ENCODE measurements at places on chromosomes 13 and 19.
A peak's percentile ranks its signal among the peaks of the same experiment; 100 is the strongest.

- DNase-seq, result peak; percentile 68
Observed at GRCh38 chr19:45767881-45768654, 984 bp downstream of the SIX5 start.

DNA sequence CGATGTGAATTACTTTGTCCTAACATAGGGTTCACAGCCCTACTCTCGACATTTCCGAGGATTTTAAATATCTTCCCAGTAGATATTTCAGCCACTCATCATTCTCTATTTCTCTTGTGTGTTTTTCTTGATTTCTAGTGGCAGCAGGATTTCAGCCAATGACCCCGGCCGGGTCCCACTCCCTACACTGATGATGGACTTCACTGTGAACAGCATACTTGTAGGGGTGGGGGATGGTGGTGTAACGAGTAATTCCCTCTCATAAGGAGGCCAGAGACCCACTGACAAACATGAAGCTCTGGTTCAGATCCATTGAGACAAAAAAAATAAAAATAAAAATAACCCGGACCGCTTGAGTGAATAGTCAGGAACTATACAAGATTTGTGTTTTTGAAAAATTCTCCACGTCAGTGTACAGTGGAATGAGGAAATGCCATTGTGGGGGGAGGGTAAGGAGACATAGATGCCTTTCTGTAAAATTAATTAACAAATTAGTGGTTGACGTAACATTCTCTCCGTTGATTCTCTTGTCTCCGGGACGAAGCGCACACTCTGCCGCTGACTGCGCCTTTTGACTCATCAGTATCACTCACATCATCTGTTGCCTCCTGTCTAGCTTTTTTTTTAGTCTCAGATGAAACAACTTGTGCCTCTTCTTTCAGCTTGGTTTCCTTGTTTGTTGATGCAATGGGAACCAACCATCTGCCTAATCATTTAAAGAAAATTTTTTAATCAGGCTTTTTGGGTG, 48.8 kb upstream of the IRS2 start:
- no peak for DNase-seq

DNA sequence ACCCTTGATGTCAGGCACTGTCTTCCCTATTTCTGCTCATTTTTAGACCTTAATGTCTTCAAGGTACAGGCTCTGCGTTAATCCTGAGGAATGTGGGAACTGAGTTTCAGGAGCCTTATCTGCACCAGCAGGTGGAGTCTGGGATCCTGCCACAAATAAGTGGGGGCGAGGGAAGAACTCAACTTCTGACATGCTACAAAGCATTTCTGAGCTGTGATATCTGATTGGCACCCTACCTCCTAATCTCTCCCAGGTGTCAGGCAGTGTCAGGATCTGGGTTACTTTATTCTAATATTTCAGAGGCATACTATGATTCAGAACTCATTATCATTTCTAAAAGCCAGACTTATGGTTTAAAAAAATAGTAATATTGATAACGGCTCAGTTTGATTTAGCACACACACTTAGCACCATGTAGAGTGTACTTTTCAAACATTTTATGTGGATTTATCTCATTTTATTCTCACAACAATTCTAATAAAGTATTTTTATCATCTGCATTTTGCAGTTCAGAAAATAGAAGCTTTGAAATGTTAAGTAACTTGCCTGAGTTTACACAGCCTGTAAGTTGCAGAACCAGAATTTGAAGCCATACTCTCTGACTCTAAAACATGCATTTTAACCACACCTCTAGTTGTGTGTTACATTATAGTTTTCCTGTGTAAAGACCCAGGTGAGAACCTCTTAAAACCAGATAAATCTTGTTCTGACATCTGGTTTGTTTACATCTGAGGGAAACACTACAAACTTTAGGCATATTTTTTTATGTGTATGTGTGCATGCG, 358.6 kb downstream of the TDRD3 start:
- DNase-seq, result no peak

- no peak for DNase-seq
Observed at GRCh38 chr19:45087531-45087930, 5.4 kb upstream of the PPP1R37 start.

DNA sequence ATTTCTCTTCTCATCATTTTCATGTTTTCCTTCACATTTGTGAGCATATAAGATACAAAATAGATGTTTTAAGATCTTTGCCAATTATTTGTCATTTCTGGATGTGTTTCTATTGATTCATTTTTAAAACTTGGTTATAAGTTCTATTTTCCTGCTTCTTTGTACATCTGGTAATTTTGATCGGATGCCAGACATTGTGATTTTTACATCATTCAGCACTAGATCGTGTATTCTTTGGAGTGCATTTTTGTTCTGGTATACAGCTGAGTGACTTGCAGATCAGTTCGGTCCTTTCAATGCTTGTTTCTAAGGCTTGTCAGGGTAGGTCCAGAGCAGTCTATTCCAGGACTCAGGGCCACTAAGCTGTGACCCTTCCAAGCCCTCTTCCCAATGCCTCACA, 198.2 kb downstream of the KLF12 start:
- DNase-seq, result no peak

GRCh38 chr19:4358709-4359626, 15.6 kb downstream of the MPND start:
- DNase-seq, result no peak

- DNase-seq, result no peak
Observed at GRCh38 chr19:18145391-18145999, 7.5 kb upstream of the PIK3R2 start.

- DNase-seq, result no peak
Observed at GRCh38 chr13:61880578-61881283, 465.1 kb upstream of the PCDH20 start.

- DNase-seq, result no peak
Observed at GRCh38 chr19:4821265-4821664, 10.2 kb downstream of the TICAM1 start.

- no peak for DNase-seq
Observed at GRCh38 chr19:14704450-14704849, 14.6 kb downstream of the ZNF333 start.

GRCh38 chr13:105406551-105406950, 1128.9 kb downstream of the EFNB2 start:
- DNase-seq, result peak; percentile 15

DNA sequence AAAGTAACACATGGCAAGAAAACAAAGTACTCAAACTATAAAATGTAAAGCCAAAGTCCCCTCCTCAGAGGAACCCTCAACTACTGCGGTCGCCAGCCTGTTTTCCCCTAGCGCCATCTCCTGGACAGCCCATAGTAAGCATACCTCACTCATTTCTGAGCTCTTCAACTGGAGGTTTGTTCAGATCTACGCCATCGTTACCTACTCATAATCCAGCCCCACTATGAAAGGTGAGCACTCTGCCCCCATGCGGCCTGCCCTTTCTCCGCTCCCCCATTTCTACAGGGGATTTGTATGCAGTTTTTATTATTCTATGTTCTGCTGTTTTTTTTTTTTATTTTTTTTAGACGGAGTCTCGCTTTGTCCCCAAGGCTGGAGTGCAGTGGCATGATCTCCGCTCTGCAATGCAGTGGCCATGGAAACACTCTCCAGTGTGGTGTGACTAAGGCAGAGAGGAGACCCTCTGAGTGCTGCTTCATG, 26.2 kb downstream of the OPA3 start:
- DNase-seq, result peak; percentile 43

- peak; percentile 57 for DNase-seq
Observed at GRCh38 chr19:17830567-17831418, 9.5 kb upstream of the INSL3 start.

- no peak for DNase-seq
Observed at GRCh38 chr19:2289714-2290435, 7.9 kb upstream of the PEAK3 start.

DNA sequence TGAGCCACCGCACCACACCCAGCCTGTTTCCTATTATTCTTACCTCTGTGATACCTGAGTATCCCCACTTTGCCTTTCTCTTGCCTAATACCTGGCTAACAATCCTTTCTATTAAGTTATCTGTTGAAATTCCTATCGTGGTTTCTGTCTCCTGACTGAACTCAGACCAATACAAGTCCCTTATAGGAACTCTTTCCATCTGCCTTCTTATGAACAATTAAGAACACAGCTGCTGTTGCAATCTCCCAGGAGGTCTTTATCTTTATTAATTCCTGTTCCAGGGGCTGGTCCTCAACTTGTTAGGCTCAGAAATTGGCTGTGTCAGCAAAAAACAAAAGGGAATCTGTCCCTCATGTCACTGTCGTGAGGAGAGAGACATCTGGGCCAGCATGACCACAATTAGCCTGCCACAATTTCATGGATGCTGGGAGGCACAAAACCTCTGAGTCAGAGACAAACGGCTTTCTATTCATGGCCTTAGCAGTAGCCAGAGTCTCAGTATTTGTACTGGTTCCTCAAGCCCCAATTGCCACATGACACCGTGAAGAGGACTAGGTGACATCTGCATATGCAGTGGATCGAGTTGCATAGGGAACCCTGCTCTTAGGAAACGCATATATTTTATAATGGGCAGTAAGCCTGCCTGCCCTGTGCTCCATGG, 58.2 kb downstream of the NUFIP1 start:
- DNase-seq, result no peak

GRCh38 chr13:111902726-111903125, 164.2 kb upstream of the SOX1 start:
- DNase-seq, result no peak

GRCh38 chr19:33719366-33720154, 77.1 kb upstream of the KCTD15 start:
- DNase-seq, result peak; percentile 13
